ENCODE measurements at places on chromosomes 2 and 18.

DNA sequence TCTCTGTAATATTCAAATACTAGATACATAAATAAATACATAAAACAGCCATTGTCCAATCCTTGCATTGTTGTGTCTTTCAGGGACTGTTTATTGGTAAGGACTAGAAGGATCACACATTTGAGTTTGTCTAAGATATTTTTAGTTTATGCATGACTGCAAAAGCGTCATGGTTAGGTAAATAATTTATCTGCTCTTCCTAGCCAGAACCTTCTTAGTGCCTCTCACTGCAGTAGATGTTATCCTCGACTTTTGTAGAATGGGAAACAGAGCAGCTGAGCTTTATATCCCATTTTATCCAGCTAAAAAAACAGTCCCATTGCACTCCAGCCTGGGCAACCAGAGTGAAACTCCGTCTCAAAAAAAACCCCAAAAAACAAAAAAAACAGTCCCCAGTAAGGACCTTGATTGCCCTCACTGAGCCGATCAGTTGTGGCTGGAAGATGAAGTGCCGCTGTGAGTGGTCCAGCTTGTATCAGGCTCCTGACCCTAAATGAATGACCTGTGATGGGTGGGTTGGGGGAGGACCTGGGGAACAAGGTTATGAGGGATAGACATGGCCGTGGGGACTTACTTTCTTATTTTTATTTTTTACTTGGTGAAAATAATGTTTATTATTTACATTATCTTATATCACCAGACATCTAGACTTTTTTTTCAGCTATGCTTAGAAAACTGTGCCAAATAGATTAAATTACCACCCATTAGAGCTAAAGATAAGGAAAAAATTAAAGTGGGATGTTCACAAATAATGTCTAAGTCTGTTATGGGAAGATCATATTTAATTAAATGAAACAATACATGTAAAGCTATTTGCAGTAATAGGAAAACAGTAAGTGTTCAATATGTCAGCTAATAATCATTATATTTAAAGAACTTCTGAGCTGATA, 10.9 kb upstream of the ADAM23 start:
- no peak for DNase-seq

DNA sequence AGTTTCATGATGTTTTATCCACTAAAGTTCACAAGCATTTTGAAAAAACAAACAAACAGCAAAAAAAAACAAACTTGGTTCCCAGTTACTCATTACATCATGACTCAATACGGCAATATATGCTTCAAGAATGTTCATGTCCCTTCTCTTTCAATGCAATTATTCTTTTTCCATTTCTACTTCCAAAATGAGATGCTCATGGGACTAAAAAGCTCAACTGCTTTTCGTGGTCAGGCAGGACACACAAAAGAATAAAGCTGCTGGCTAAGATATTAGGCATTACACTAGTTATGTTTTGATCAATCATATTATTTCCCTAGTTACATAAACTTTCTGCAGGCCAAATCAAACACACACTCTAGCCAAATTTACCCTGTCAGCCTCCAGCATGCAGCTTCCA, 301.3 kb downstream of the EPHA4 start:
- DNase-seq, result no peak

GRCh38 chr18:46569211-46569610, 87.8 kb downstream of the LOXHD1 start:
- DNase-seq, result no peak

DNA sequence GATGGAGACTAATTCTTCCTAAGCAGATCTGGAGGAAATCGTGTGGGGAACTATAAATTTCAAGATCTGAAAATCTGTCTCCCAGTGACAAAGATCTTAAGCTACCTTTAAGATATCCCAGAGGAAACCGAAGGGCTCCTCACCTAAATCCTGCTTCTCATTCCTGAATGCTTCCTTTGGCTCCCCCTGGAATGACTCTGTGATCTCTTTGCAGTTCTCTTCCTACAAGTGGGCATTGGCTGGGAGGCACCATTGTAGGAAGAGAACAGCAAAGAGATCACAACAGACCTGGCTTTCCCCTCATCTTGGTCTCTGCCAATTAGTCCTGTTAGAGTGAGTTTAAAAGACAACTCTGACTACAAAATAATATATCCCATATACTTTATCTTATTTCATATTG, 70.0 kb upstream of the KCNH7 start:
- no peak for DNase-seq

DNA sequence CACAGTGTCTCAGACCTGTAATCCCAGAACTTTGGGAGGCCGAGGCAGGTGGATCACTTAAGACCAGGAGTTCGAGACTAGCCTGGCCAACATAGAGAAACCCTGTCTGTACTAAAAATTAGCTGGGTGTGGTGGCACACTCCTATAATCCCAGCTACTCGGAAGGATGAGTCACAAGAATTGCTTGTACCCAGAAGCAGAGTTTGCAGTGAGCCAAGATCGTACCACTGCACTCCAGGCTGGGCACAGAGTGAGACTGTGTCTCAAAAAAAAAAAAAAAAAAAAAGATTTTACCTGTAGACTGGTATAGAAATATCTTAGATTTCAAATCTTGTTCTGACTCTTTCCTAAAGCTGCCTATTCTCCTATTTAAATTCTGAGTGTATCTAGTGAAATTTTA, 7.2 kb upstream of the KLHL29 start:
- no peak for DNase-seq

DNA sequence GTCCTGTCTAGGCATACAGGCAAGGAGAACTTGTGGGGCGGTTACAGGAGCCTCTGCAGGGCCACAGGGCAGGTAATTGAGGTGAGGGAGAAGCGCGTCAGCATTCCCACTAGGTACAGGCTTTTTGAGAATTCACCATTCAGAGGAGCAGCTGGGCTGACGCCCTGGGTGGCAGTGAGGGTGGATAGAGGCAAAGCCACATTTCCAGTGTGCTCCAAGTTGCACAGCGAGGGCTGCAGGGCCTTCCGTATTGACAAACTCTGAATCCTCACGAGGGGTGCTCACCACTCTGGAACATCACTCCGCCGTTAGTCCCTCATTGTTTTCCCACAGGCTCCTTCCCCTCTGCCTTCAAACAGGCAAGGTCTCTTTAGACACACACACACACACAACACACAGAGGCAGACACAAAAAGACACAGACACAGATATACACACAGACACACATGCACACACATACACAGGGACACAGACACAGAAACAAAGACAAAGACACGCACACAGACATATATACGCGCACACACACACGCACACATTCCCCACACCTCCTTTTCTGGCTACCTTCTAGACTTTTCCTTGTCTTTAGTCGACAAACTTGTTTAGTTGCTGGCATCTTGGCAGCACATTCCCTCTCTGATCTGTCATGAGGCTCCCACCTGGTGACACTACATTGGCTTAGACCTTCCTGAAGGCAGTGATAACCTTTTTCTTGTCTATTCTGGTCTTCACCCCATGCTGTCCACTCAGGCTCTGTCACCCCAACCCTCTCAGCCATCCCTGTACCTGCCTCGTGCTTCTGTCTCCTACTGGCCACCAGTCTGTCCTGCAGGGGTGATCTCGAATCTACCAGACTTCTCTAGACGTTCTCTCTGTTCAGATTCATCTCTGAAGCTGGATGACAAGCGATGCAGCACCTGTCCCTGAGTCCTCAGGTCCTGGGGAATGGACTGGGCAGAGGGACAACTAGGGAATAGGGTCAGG, 136.8 kb downstream of the ALPK2 start:
- DNase-seq, result no peak

GRCh38 chr2:231334179-231334930, 61.2 kb upstream of the B3GNT7 start:
- no peak for DNase-seq

GRCh38 chr2:234628953-234629352, 132.1 kb upstream of the ARL4C start:
- no peak for DNase-seq

GRCh38 chr2:29528891-29529520, 392.4 kb downstream of the ALK start:
- DNase-seq, result no peak

- DNase-seq, result no peak
Measured at GRCh38 chr2:179446476-179447141, 182.0 kb upstream of the SESTD1 start.

DNA sequence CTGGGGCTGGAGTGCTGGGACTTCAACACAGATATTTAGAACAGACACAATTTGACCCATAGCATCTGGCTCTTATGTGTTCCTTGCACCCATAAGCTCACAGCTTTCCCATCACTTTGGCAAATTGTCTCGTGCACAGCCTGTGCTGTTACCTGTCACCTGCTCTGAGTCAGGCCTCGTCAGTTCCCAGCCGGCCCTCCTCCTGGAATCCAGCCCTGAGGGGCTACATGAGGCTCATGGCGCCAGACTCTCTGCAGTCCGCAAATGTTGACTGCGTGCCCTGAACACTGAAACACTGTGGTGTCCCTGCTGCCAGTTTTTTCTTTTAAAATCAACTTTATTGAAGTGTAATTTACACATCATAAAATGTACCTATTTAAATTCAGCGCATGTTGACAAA, 65.4 kb upstream of the BZW1 start:
- DNase-seq, result no peak

- DNase-seq, result no peak
Measured at GRCh38 chr2:124663645-124663997, 638.5 kb downstream of the CNTNAP5 start.

- no peak for DNase-seq
Measured at GRCh38 chr2:63124218-63124617, 73.6 kb downstream of the OTX1 start.

- DNase-seq, result no peak
Measured at GRCh38 chr2:211157211-211157610, 600.8 kb downstream of the CPS1 start.

- DNase-seq, result no peak
Measured at GRCh38 chr2:148046802-148047201, 25.9 kb downstream of the MBD5 start.

DNA sequence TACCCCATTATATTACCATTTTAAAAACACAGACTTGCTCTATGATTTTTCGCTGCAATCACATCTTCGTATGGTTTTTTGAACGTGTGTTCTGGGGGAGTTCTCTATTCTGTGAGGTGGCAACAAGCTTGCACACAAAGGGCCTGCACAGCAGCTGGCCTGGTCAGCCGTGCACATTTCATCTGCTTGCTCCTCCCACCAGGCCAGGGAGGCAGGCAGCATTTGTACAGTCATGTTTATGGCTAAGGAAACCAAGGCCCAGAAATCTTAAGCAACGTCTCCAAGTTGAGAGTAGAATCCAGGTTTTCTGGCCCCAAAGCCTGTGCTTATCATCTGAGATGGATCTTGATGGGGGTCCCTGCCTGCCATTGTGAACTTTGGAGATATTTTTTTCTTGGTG, 106.4 kb upstream of the SMIM21 start:
- DNase-seq, result no peak

GRCh38 chr2:128868686-128869551, 550.3 kb upstream of the HS6ST1 start:
- DNase-seq, result no peak

DNA sequence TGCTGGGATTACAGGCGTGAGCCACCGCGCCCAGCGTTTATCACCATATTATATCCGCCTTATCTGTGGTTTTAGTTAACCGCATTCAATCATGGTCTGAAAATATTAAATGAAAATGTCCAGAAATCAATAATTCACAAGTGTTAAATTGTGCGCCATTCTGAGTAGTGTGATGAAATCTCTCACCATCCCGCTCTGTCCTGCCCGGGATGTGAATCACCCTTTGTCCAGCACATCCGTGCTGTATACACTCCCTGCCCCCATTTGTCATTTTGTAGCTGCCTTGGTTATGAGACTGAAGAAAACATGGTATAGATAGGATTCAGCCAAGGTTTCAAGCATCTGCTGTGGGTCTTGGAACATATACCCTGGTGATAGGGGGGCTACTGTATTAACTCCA, 70.7 kb downstream of the TIMM21 start:
- DNase-seq, result no peak

DNA sequence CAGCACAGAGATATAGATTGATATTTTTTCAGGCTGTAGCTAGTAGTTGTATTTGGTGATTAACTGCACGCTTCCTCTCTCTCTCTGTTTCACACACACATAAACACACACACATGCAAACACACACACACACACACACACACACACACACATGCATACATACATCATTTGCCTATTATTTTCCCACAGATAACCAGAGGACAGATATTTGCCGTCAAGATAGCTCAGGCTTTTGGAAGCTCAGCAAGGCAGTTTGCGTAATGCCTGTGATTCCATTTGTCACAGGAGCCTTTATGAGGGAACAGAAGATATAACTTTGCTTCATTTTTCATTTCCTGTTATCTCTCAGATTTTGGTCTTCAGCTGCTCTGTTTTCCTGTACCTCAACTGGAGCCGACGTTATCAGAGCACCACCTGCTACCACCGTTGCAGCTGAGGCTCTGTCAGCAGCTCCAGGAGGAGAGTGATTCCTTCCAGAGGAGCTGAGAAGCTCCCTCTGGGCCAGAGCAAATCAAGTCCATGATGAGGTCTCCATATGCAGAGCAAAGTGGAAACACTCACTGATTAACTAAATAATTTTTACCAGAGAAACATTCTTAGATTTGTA, 341.9 kb upstream of the PIK3C3 start:
- DNase-seq, result no peak

GRCh38 chr2:62202019-62202722, 6.3 kb downstream of the B3GNT2 start:
- no peak for DNase-seq

DNA sequence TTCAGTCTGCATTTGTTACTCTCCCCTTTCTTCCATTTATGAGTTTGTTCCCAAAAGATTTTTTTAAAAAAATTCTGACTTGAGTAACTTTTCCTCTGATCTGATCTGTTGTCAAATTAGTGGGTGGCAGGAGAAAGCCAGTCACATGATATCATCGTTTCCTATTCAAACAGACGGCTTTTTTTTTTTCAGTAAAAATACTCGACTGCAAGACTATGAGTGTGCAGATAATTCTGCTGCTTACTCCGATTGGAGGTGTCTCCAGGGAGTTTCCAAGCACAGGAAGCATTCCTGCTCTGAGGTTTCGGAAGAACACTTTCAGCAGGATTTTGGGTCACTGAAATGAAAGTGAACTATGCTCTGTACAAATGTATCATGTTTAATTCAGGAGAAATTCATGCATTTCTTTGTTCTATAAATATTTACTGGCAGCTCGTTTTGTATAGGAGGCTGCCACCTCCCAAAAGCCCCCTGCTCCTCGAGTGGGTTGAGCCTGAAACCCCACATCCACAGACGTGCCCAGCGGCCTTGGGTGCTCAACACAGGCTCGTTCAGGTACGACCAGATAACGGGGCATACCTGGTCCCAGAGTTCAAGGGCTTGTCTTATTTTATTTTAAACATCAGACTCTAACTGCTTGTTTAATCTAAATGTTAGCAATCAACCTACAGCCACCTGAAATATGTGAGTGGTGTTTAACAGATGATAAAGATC, 126.9 kb upstream of the ZNF516 start:
- DNase-seq, result no peak

GRCh38 chr2:96470636-96471035, 34.5 kb downstream of the NEURL3 start:
- DNase-seq, result no peak

DNA sequence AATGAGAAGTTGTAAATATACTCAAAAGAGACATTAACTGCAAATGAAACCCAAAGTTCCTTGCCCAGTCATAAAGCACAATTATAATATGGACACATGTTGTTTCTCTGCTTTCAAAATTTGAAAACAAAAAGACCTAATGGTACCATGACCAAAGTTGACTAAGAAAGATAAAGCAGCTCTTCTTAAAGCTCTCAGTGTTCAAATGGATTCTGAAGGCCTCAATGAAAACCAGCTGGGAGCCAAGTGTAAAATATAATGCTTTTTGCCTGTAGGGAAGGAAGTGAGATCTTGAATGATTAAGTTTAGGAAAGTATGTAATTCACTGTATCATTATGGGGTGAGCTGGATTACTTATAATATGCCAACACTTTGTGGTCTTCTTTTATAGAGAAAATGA, 178.6 kb downstream of the SATB2 start:
- no peak for DNase-seq

GRCh38 chr2:24839729-24840128, 46.5 kb downstream of the CENPO start:
- DNase-seq, result no peak

Measured in stimulated activated CD4-positive, alpha-beta T cell treated with anti-CD3 and anti-CD28 coated beads, Interleukin-1b, Interleukin-23, amount 100 ng/mL, for 1 hour (primary cell).